ENCODE measurements at places on chromosomes 1 and 21. TPM values are rescaled to one million over a fixed set of nuclear protein-coding genes. Genes with fewer than 3 reads are reported as not detected.

DNA sequence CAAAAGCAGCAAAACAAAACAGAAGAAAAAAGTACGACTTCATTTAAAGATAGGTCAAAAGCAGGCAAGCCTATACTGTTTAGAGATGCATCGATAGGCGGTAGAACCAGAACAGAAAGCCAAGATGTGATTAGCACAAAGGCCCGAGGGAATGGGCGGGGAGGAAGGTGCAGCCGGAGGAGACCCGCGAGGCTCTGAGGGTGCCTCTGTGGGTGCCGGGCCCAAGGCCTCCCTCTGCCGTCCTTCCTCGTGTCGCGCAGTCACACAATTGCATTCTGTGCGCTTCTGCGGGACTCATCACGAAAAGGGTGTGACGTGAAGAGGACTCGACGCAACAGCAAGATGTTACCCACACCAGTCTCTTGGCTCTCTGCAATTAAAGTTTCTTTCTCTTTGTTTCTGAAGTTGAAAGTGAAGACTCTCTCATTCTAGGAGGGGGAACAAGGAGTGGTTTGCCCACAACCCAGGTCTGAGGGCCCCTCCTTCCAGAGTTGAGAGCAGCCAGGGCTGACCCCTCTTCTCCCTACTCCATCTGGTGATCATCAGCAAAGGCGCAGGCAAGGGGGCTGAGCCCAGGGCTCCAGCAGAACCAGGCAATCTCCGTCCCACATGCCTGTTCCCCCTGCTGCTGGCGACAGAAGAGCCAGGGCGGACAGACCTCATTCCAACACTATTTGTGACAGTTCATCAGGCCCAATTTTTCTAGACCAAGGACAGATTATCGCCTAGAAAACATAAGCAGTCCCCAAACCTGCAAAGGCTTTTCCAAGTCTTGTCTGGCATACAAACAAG, 41.0 kb downstream of the NPHP4 start:
- DNase-seq = no peak

GRCh38 chr1:169933984-169934725, 40.5 kb upstream of the SCYL3 start:
- DNase-seq = no peak

- peak; percentile 85 for DNase-seq
These were observed 3.6 kb upstream of the VWA1 start for GRCh38 chr1:1431845-1432273.

DNA sequence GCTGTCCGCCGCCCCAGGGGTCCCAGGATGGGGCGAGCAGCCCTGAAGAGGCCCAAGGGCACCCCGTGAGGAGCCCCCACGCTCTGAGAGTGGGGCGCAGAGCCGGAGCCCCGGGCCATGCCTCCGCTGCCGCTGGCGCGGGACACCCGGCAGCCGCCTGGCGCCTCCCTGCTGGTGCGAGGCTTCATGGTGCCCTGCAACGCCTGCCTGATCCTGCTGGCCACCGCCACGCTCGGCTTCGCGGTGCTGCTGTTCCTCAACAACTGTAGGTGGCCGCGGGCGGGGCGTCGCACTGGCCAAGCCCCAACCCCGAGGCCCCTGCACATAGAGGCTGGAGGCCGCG, 14.5 kb downstream of the AGRN start:
- peak; percentile 62 for DNase-seq

Gene PLCH2
- total RNA-seq = 61.4 TPM

GRCh38 chr1:114549137-114549536, 32.3 kb downstream of the BCAS2 start:
- DNase-seq = no peak

DNA sequence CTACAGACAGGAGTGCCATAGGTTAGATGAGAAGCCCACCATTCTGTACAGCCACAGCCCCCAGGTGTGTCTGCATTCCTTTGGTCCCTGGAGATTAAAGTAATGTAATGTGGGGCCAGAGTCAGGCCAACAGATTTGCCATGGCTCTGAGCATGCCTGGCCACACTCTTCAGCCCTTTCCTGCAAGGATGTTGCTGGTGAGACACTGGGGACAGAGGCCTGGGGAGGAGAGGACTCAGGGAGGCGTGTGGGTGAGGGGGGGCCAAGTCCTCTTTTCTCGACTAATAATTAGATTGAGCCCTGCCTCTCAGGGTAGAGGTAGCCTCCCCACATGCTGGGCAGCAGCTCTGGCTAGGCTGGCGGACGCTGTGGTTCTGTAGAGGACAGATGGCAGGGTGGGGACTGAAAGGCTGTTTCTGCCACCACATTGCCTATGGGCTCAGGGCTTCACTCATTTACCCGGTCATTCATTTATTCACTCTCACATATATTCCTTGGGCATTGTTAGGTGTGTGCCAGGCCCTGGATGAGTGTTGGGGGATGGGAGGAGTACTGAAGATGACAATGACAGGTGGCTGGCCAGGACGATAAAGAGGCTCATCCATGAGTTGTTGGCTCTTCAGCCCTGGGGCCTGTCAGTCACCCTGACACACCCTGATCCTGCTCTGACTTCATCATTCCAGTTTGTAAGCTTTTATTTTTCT, 7.1 kb upstream of the PRCC start:
- DNase-seq = peak; percentile 47

Gene KCNJ15
- total RNA-seq = not detected

Gene TFAP2E
- 1.1 TPM for total RNA-seq

- no peak for DNase-seq
These were observed 329.3 kb upstream of the NR5A2 start for GRCh38 chr1:199698222-199698621.

DNA sequence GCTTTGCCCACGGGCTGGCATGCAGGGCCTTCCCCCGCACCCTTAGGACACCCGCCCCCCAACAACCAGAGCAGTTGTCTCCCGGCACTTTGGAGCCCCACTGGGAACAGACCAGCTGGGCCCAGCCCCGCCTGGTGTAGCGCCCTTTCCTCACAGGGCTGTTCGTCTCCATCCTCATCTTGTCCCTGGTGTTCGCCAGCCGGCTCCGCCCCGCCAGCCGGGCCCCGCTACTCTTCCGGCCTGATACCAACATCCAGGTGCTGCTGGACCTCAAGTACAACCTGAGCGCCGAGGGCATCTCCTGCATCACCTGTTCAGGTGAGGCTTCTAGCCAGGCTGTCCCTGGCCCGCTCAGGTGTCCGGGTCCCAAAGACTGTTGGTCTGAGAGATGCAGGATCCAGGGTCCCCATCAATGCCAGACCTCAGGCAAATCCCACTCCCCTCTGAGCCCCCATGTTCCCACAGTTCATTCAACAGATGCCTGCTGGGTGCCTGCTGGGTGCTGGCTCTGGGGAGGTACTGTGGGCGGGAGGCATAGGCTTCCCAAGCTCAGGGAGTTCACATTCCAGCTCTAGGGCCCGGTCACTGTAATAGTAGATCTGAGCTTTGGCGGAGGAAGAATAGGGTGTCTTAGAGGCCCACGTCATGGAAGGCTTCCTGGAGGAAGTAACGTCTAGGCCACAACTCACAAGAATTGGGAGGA, 41.7 kb downstream of the DISP3 start:
- DNase-seq = no peak

- DNase-seq = peak; percentile 96
These were observed 797 bp upstream of the USP1 start for GRCh38 chr1:62436039-62436465.

GRCh38 chr1:176177764-176178163, 29.3 kb downstream of the COP1 start:
- no peak for DNase-seq

GRCh38 chr1:230375780-230376179, 50.4 kb downstream of the PGBD5 start:
- DNase-seq = no peak

DNA sequence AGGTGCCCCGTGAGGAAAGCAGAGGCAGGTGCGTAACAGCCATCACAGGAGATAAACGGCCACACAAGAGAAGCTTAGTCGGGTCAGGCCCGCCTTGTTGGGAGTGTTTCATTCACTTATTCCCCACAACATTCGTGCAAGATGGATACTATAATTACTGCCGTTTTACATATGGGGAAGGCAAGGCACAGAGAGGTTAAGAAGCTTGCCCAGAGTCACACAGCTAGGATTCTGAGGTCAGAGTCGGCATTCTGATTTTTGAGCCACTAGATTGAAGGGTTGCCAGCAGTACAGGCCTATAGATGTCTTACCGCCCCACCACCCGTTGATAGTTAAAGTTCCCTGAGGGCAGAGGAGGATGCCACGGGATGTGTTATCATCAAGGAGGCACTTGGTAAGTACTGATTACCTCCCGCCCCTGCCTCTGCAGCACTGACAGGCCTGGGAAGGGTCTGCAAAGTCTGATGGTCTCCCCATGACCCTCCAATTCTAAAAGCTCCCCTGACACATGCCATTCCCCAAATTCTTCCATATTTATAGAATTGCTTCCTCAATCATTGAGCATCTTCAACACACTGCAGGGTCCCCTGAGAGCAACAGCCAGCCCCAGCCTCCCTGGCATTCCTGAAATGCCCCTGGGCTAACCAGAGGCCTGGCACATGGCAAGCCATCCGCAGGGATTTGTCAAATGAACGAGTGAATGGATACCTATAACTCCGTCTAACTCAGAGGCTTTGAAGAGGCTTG, 74.7 kb upstream of the CLDN14 start:
- DNase-seq = no peak

DNA sequence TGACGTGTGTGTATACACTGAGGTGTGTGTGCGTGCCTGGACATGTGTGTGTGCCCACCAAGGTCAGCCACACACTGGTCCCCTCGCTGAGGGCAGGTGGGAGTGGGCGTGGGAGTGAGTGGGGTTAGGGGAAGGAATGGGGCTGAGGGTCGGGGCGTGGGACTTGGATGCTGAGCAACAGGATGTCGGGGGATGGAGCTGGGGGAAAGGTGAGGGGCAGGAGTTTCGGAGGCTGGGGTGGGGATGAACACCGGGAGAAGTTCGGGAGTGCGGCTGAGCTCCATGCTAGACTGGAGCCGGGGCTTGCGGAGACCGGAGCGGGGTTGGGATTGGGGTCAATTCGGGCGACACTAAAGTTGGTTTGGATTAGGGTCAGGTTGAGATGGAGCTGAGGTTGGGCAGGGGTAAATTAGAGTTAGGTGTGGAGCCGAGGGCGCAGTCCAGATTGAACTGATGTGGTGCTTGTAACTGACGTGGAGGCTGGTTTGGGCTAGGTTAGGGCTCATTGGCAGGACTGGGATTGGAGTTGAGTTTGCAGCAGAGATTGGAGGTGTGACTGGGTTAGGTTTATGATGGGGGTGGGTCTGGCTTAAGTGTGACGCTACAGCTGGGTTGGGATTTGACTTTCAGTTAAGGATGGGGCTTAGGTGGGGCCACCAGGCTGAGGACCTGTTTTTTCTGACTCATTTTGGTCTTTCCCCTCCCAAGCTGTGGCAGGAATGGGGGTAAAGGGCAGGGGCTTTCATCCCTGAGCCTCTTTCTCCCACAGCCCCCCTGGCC, 3.3 kb upstream of the GUCA2A start:
- no peak for DNase-seq

- no peak for DNase-seq
These were observed 255.9 kb downstream of the CACNA1E start for GRCh38 chr1:181739214-181739613.

DNA sequence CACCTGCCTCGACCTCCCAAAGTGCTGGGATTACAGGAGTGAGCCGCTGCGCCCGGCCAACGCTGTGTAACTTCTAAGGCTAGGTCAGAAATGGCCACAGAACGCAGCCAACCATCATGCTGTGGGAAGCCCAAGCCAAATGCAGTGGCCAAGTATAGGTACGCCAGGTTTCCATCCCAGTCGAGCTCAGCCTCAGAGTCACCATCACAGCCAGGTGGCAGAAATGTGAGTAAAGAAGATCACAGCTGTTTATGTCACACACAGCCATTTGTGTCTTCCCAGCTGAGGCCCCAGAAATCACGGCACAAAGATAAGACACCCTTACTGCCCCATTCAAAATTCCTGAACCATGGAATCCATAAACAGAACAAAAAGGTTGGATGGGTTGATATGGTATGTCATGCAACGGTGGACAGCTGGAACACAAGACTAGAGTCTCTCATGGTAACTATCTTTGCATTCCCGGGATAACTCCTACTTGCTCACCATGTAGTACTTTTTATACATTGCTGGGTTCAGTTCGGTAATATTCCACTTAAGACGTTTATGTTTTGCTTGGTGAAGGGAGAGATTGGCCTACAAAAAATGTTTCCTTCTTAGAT, 84.3 kb downstream of the SLC45A1 start:
- DNase-seq = no peak

Measured in glutamatergic neuron (in vitro differentiated cells).